ENCODE measurements at places on chromosomes 16 and 17.

- no peak for DNase-seq
These were observed 23.1 kb upstream of the DOK4 start for GRCh38 chr16:57509231-57509923.

- no peak for DNase-seq
These were observed 29.6 kb downstream of the NMT1 start for GRCh38 chr17:45090711-45091110.

- no peak for DNase-seq
These were observed 2.5 kb downstream of the HS3ST2 start for GRCh38 chr16:22816475-22816874.

DNA sequence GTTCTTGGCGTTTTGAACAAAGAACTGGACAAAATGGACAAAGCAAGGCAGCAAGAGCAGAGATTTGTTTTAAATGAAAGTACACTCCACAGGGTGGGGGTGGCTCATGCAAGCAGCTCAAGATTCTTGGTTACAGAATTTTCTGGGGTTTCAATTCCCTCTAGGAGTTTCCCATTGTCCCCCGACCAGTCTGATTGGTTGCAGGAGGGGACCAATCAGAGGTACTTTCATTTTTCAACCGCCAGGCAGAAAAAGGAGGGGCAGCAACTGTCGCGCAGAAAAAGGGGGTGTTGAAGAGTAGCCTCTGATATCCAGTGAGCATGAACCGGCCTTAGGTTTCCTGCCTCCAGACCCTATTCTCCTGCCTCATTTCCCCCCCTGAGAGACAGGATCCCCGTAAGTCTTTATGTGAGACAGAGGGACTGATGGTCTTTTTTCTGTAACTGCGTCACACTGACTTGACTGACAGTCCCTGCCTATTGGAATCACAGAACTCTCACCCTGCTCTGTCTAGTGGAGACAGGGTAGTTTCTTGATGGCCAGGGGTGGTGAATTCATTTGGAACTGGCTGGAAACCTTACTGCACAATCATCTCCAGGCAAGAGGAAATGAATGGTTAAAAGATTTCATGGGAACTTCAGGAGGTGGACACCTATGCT lies 59.4 kb upstream of the ALOX12 start:
- DNase-seq, result peak; percentile 57

All from substantia nigra (tissue), 51 donors.